ENCODE measurements at places on chromosomes 7 and 10. TPM values are rescaled to one million over a fixed set of nuclear protein-coding genes. Genes with fewer than 3 reads are reported as not detected.

ASZ1 gene
- not detected for total RNA-seq

CAV2 gene
- total RNA-seq = 28.3 TPM

- peaks cover 13% of the 10 kb centered on the region for H3K4me1 ChIP-seq
- H3K4me3 ChIP-seq = no peak overlapping the region
- H3K27me3 ChIP-seq = no peaks in the 10 kb centered on the region
Observed at GRCh38 chr10:15478429-15478828, 107.3 kb upstream of the FAM171A1 start.

DNA sequence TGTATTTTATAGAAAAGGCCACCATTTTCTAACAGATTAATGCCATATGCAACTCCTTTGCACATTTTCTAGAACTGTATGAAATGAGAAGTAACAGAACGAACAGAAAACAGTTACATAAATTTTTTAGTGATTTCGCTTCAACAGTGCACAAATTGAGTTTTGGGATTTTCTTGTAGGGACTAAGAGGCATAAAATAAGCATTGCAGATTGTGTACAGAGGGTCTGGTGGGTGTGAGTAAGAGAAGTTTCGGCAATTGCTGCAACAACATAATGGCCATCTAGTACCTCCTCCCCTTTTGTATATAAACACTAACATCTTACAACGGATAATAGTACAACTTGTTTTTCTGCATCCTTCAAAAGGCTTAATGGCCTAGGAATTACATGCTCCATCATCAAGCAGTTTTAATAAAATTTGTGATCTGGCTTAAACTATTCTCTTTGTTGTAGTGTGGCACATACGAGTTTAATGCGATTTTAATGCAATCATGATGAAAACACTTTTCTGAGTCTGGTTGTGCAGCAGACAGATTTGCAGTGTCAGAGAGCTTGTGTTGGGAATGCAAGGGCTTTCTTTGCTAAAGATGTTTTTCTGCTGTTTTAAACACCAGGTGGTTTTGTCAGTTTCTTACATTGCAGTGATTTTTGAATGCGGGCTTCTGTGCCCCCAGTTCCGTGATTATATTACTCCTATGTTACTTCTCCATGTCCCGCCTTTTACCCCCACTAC is 2.9 kb downstream of the GLCCI1 start:
- H3K36me3 ChIP-seq = no peaks in the 10 kb centered on the region
- H3K4me1 ChIP-seq = no peaks in the 10 kb centered on the region
- H3K27ac ChIP-seq = no peak overlapping the region
- no peak overlapping the region for H3K4me3 ChIP-seq
- DNase-seq = no peak

- H3K4me3 ChIP-seq = no peak overlapping the region
- H3K27me3 ChIP-seq = no peaks in the 10 kb centered on the region
- no peak overlapping the region for H3K27ac ChIP-seq
- no peaks in the 10 kb centered on the region for H3K36me3 ChIP-seq
- no peak for DNase-seq
Observed at GRCh38 chr7:49848211-49848841, 74.9 kb downstream of the VWC2 start.

- no peaks in the 10 kb centered on the region for H3K36me3 ChIP-seq
- H3K4me1 ChIP-seq = peaks cover 3% of the 10 kb centered on the region
- H3K4me3 ChIP-seq = no peak overlapping the region
- no peak overlapping the region for H3K27ac ChIP-seq
- DNase-seq = no peak
Observed at GRCh38 chr10:35765996-35766395, 123.9 kb upstream of the FZD8 start.

GRCh38 chr7:101804967-101805366 is 12.5 kb upstream of the CUX1 start:
- DNase-seq = peak; percentile 34
- peaks cover 28% of the 10 kb centered on the region for H3K27me3 ChIP-seq
- no peaks in the 10 kb centered on the region for H3K36me3 ChIP-seq
- H3K4me3 ChIP-seq = no peak overlapping the region
- no peak overlapping the region for H3K27ac ChIP-seq
- peaks cover 5% of the 10 kb centered on the region for H3K4me1 ChIP-seq
